ENCODE measurements at places on chromosomes 6 and 20. TPM values are rescaled to one million over a fixed set of nuclear protein-coding genes. Genes with fewer than 3 reads are reported as not detected.

Gene FILIP1
- 4.6 TPM for total RNA-seq

Gene FITM2
- 10.0 TPM for total RNA-seq

Gene POPDC3
- not detected for total RNA-seq

Gene MOCS3
- total RNA-seq: 5.1 TPM

Gene PRSS35
- total RNA-seq: 0.66 TPM

Gene POU5F1
- total RNA-seq: 19.9 TPM

Gene PPP1R16B
- 29.4 TPM for total RNA-seq

Gene CRYBG1
- total RNA-seq: 32.6 TPM

GRCh38 chr20:3340443-3340842 lies 67.0 kb downstream of the DNAAF9 start:
- peak overlapping the region; percentile 65 for H3K27ac ChIP-seq
- H3K27me3 ChIP-seq: no peaks in the 10 kb centered on the region
- no peaks in the 10 kb centered on the region for H3K4me1 ChIP-seq
- H3K4me3 ChIP-seq: no peak overlapping the region
- H3K36me3 ChIP-seq: peaks cover 2% of the 10 kb centered on the region

- no peaks in the 10 kb centered on the region for H3K27me3 ChIP-seq
- no peak overlapping the region for H3K27ac ChIP-seq
- H3K36me3 ChIP-seq: no peaks in the 10 kb centered on the region
Observed at GRCh38 chr6:136511397-136511796, 38.8 kb downstream of the MAP7 start.

GRCh38 chr6:27742833-27743573 lies 169.2 kb downstream of the OR2B2 start:
- no peak for DNase-seq
- no peak overlapping the region for H3K27ac ChIP-seq
- peaks cover 14% of the 10 kb centered on the region for H3K27me3 ChIP-seq
- H3K36me3 ChIP-seq: no peaks in the 10 kb centered on the region
- no peaks in the 10 kb centered on the region for H3K4me1 ChIP-seq
- no peak overlapping the region for H3K4me3 ChIP-seq

GRCh38 chr20:18533978-18534644 lies 26.4 kb downstream of the SEC23B start:
- H3K27me3 ChIP-seq: no peaks in the 10 kb centered on the region
- no peak for DNase-seq
- H3K4me1 ChIP-seq: no peaks in the 10 kb centered on the region
- peaks cover 30% of the 10 kb centered on the region for H3K36me3 ChIP-seq
- H3K27ac ChIP-seq: no peak overlapping the region

DNA sequence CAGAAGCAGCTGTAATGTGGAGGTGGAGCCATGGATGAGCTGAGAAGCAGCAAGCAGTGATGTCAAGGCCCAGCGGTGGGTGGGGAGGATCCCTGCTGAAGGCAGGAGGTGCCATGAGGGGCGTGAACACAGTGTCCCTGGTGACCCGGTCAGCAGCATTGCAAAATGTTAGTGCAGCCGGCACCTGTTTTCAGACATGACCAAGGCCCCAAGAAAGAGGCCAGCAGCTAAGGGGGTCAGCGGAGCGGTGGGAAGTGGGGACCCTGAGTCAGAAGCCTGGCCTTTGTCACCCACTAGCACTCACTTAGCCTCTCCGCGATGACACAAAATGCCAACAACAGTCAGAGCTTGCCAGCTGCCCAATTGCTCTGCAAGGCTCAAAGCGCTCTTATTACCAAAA lies 51.9 kb downstream of the TMEM242 start:
- no peak for DNase-seq
- no peak overlapping the region for H3K4me3 ChIP-seq
- no peaks in the 10 kb centered on the region for H3K27me3 ChIP-seq
- H3K27ac ChIP-seq: no peak overlapping the region
- H3K36me3 ChIP-seq: no peaks in the 10 kb centered on the region
- peaks cover 8% of the 10 kb centered on the region for H3K4me1 ChIP-seq

DNA sequence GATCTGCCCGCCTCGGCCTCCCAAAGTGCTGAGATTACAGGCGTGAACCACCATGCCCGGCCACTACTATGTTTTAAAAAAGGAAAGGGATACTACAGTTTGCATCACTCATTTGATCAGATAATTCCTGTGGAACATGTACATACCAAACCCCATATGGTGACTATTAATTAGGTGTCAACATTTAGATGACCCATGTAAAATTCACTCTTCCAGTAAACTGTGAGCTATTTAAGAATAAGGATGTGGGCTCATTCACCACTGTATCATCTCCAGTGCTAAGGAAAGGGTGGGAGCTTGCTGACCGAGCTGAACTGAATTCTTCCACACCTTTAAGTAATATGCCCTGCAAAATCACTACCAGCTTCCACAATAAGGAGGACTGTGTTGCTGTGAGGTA lies 127.5 kb downstream of the BTBD9 start:
- no peak for DNase-seq
- H3K36me3 ChIP-seq: no peaks in the 10 kb centered on the region
- H3K27ac ChIP-seq: no peak overlapping the region
- no peaks in the 10 kb centered on the region for H3K27me3 ChIP-seq
- H3K4me1 ChIP-seq: peaks cover 45% of the 10 kb centered on the region
- no peak overlapping the region for H3K4me3 ChIP-seq

GRCh38 chr6:159473475-159474263 lies 219.4 kb downstream of the SOD2 start:
- no peaks in the 10 kb centered on the region for H3K27me3 ChIP-seq
- H3K4me1 ChIP-seq: no peaks in the 10 kb centered on the region
- DNase-seq: no peak
- H3K4me3 ChIP-seq: no peak overlapping the region
- H3K36me3 ChIP-seq: no peaks in the 10 kb centered on the region

DNA sequence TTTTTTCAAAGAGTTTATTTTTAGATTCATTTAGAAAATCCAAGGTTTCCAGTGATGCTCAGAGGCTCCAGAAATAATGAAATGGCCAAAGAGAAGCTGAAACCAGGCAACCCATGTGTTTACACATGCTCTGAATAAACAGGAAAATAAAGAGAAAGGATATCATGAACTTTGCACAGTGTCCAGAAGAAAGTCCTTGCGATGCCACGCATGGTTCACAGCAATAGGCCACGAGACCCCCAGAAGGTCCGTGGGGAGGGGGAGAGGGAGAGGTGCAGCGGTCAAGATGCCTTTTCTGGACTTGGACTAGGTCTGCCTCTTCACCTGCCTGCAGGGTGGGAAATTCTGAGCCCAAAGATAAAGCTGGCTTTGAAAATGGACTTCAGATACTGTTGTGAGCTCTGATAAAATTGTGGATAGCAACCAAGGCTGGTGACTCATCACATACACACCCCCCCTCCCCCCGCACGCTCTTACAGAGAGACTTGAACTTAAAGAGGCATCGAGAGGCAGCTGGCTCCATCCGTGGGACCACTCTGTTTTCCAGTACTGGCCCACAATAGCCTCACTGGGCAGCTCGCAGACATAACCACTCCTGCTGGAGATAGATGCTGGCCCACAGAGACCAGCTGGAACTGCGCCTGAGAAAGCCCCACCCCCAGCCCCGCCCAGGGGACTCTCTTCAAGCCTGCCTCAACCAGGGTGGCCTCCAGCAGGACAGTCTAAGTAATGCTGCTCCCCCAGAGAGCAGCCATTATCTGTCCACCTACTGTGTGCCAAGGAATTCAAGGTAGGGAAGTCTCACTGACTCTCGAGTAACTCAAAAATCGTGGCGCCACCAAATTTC lies 21.2 kb upstream of the NFATC2 start:
- DNase-seq: peak; percentile 53
- peaks cover 15% of the 10 kb centered on the region for H3K4me1 ChIP-seq
- H3K27ac ChIP-seq: peak overlapping the region; percentile 36

- H3K4me3 ChIP-seq: no peak overlapping the region
- H3K27me3 ChIP-seq: no peaks in the 10 kb centered on the region
- no peak overlapping the region for H3K27ac ChIP-seq
- no peaks in the 10 kb centered on the region for H3K4me1 ChIP-seq
Observed at GRCh38 chr6:5135788-5136376, 50.7 kb downstream of the PPP1R3G start.

DNA sequence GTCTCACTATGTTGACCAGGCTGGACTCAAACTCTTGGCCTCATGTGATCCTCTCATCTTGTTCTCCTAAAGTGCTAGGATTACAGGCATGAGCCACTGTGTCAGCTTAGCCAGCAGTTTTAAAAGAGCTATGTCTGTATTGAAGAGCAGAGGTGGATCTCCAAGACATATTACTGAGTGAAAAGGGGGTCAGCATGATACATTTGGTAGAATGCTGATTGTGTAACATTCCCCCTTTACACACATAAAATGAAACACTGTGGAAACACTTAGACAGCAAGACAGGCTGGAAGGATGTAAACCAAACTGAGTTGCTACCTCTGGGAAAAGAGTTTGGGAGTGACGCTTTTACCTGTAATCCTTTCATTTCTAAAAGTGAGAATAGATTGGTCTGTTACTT lies 1.7 kb upstream of the RIPOR3 start:
- H3K27me3 ChIP-seq: no peaks in the 10 kb centered on the region
- no peak overlapping the region for H3K27ac ChIP-seq
- H3K36me3 ChIP-seq: no peaks in the 10 kb centered on the region
- peaks cover 14% of the 10 kb centered on the region for H3K4me1 ChIP-seq
- no peak for DNase-seq

DNA sequence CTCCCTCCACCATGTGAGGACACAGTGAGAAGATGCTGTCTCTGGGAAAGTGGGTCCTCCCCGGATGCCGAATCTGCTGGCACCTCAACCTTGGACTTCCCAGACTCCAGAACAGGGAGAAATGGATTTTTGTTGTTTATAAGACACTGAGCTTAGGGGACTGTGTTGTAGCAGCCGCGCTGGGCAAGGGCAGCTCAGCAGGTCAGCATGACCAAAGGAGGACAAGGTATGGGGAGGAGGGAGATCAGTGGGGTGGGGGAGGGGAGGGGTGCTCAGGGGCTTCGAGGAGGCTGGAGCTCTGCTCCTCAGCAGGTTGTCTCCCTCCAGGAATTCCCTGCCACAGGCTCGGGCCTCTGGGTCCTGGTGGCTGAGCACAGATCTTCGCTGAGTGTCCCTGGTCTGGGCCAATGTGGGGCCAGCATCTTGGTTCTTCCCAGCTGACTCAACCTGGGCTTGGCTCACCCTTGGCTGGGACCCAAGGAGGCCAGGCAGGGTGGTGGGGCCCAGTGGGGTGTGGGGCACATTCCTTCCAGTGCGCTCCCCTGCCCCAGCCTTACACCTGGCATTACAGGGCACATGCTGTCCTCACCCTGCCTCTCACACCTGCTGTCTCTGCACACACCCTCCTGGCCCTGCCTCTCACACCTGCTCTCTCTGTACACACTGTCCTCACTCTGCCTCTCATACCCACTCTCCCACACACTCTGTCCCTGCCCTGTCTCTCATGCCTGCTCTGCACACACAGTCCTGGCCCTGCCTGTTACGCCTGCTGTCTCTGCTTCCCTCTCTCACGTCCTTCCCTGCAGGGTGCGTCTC lies 107.3 kb downstream of the SYCP2 start:
- no peaks in the 10 kb centered on the region for H3K27me3 ChIP-seq
- H3K36me3 ChIP-seq: no peaks in the 10 kb centered on the region
- no peaks in the 10 kb centered on the region for H3K4me1 ChIP-seq

GRCh38 chr20:19435821-19436220 lies 223.4 kb downstream of the SLC24A3 start:
- H3K4me3 ChIP-seq: no peak overlapping the region
- no peak for DNase-seq
- no peak overlapping the region for H3K27ac ChIP-seq
- H3K4me1 ChIP-seq: no peaks in the 10 kb centered on the region
- H3K36me3 ChIP-seq: no peaks in the 10 kb centered on the region
- no peaks in the 10 kb centered on the region for H3K27me3 ChIP-seq

DNA sequence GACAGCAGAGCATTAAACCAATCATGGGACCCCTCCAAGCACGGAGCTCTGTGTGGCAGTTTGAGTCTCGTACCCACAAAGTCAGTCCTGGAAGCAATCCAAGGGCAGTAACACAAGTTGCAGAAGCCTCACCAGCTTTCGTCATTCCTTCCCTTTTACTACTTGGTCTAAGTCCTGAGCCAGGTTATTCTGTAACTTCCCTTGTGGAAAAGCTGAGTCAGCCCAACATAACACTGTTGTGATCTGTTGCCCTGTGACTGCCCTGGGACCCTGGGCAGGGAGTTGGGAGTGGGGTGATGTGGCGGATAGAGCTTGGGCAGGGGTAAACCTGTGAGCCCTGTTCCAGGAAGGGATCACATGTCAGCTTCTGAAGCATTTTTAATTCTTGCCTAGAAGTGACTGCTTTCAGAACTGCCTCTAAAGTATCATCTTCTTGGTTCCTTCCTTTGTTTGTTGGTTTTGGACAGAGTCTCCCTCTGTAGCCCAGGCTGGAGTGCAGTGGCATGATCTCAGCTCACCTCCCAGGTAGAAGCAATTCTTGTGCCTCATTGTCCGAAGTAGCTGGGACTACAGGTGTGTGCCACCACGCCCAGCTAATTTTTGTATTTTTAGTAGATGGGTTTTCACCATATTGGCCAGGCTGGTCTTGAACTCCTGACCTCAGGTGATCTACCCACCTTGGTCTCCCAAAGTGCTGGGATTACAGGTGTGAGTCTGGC lies 183.7 kb upstream of the JAG1 start:
- H3K4me3 ChIP-seq: no peak overlapping the region
- no peaks in the 10 kb centered on the region for H3K36me3 ChIP-seq
- H3K27me3 ChIP-seq: no peaks in the 10 kb centered on the region
- peaks cover 17% of the 10 kb centered on the region for H3K4me1 ChIP-seq
- H3K27ac ChIP-seq: peak overlapping the region; percentile 43

GRCh38 chr20:58213121-58213520 lies 15.3 kb downstream of the ANKRD60 start:
- no peaks in the 10 kb centered on the region for H3K4me1 ChIP-seq
- DNase-seq: no peak
- H3K27ac ChIP-seq: no peak overlapping the region
- no peaks in the 10 kb centered on the region for H3K36me3 ChIP-seq
- no peaks in the 10 kb centered on the region for H3K27me3 ChIP-seq

- no peaks in the 10 kb centered on the region for H3K27me3 ChIP-seq
- H3K4me3 ChIP-seq: no peak overlapping the region
- DNase-seq: no peak
- H3K27ac ChIP-seq: no peak overlapping the region
Observed at GRCh38 chr6:57254055-57254717, 32.1 kb upstream of the RAB23 start.

GRCh38 chr20:5596401-5597193 lies 153.6 kb upstream of the SHLD1 start:
- no peak for DNase-seq
- no peaks in the 10 kb centered on the region for H3K36me3 ChIP-seq
- H3K27me3 ChIP-seq: no peaks in the 10 kb centered on the region
